T-helper 9 cell (primary cell): ENCODE measurements at places on chromosomes 5 and 9.

- no peak for DNase-seq
These were observed 40.2 kb downstream of the NAIF1 start for GRCh38 chr9:128026773-128027541.

GRCh38 chr5:179680780-179681401 is at the start of gene CBY3:
TSS of gene CBY3 (minus strand) at chr5:179681034. CDS start at chr5:179680918, 116 bp downstream.
- DNase-seq = no peak

DNA sequence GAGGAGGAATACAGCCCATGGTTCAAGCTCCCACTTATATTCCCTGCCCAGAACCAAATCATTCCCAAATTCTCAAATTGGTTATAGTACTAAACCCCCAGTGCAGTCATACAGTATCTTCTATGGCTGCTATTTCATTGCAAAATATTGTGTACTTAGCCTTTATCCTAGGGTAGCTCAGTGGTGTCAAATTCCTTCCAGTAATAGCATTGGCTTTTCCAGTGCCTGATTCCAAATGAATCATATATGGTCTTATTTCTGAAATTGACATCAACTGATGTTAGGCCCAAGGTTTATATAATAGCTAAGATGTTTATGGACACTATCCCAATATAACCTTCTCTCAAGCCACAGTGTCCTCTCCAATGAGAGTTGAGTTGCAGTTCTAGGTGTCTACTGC is 256.7 kb downstream of the NDUFS4 start:
- DNase-seq = no peak

- DNase-seq = no peak
These were observed 140.7 kb downstream of the C9orf50 start for GRCh38 chr9:129480227-129480626.

DNA sequence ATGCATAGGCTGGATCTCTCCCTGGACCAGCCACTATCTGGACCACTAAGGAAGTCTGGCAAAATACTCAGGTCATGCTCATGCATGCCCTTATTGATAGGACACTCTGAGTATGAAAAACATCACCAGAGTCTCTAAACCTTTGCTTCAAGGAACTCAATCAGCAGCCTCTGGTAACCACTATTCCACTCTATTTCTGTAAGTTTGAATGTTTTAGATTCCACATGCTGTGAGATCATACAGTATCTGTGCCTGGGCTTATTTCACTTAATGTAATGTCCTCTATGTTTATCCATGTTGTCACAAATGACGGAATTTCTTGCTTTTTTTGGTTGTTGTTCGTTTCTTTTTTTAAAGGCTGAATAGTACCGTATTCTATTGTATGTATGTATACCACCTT is 68.3 kb downstream of the TARS1 start:
- DNase-seq = no peak

- no peak for DNase-seq
These were observed 1203.4 kb downstream of the MAT2B start for GRCh38 chr5:164708831-164709230.
